ENCODE measurements at places on chromosomes 13 and 19. TPM values are rescaled to one million over a fixed set of nuclear protein-coding genes. Genes with fewer than 3 reads are reported as not detected.

Gene KRTDAP
- total RNA-seq = not detected

Gene ZNF541
- 0.37 TPM for total RNA-seq

Gene NR2F6
- total RNA-seq = 33.1 TPM

Gene GPR12
- 0.09 TPM for total RNA-seq

Gene ZNF345
- total RNA-seq = 3.4 TPM

Gene DPP9
- total RNA-seq = 25.3 TPM

Gene PALM
- total RNA-seq = 44.6 TPM

Gene CYP4F2
- total RNA-seq = not detected

Gene SBNO2
- total RNA-seq = 79.3 TPM

DNA sequence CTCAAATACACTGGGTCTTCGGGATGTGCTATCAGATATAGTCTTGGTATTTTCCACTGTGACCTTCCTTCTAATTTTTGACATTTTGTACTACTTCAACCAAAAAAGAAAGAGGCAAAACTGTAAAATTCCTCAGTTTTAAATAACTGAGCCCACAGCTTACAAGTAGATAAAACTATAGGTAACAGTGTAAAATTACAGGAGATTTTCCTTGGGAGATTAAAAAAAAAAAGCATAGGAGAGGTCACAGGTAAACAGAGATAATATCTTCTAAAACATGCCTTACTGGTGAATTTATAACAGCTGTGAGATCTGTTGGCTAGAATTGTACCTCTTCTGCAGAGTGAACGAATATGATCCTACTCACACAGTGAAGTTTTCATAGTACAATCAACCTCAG is 7.1 kb downstream of the ZC3H13 start:
- DNase-seq = no peak

GRCh38 chr13:74560325-74560724 is 426.1 kb upstream of the KLF12 start:
- DNase-seq = no peak

- DNase-seq = no peak
These were observed 102.1 kb downstream of the IRS2 start for GRCh38 chr13:109684084-109684823.

DNA sequence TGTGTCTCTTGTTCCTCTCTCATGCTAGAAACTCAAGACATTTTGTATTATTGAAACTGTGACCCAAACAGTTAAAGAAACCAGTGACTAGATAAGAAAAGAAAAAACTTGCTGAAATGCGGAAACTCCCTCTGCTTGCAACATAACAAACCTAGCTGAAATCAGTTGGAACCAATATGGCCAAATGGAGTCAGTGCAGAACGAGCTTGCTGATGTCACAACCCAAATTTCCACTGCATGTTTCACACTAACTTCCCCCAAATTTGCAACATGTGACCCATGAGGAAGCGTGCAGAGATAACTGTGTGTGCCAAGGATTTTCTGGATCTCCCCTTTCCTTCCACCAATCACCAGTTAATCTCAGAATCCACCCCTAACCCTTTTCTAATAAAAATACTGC is 208.0 kb downstream of the DLEU7 start:
- DNase-seq = no peak

- no peak for DNase-seq
These were observed 4.0 kb upstream of the FLT3LG start for GRCh38 chr19:49469828-49470614.

GRCh38 chr13:29454931-29455481 is 140.5 kb downstream of the SLC7A1 start:
- DNase-seq = no peak

DNA sequence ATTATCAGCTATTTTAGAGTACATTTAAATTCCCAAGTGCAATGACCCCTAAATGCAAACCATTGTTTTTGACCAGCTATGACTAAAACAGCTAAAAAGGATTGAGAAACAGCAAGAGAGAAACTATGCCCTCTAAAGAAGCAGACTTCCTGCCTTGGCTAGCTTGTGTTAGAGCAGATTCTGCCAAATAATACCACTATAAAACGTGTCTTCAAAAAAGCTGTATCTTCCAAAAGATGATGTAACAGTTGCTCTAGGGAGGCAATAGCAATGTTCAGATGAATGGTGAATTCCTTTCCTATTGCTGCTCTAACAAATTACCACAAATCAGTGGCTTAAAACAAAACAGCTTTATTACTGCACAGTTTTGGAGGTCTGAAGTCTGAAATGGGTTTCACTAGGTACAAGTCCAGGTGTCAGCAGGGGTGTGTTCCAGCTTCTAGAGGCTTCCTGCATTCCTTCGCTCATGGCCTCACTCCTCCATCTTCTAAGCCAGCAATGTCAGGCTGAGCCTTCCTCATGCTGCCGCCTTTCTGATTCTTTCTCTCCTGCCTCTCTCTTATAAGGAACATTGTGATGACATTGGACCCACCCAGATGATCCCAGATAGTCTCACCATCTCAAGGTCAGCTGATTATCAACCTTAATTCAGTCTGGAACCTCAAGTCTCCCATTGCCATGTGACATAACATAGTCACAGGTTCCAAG is 84.5 kb downstream of the LRRC63 start:
- no peak for DNase-seq

- no peak for DNase-seq
These were observed 55.7 kb downstream of the DACH1 start for GRCh38 chr13:71811344-71811743.

- DNase-seq = no peak
These were observed 4.8 kb downstream of the F2RL3 start for GRCh38 chr19:16893686-16893989.

- DNase-seq = no peak
These were observed 318.2 kb downstream of the MYO16 start for GRCh38 chr13:108947551-108948030.

GRCh38 chr13:46342538-46342937 is 44.5 kb downstream of the RUBCNL start:
- no peak for DNase-seq

- DNase-seq = no peak
These were observed 3.8 kb downstream of the HSPBP1 start for GRCh38 chr19:55275851-55276719.

GRCh38 chr19:19514215-19514657 is 1.1 kb downstream of the TSSK6 start:
- no peak for DNase-seq

DNA sequence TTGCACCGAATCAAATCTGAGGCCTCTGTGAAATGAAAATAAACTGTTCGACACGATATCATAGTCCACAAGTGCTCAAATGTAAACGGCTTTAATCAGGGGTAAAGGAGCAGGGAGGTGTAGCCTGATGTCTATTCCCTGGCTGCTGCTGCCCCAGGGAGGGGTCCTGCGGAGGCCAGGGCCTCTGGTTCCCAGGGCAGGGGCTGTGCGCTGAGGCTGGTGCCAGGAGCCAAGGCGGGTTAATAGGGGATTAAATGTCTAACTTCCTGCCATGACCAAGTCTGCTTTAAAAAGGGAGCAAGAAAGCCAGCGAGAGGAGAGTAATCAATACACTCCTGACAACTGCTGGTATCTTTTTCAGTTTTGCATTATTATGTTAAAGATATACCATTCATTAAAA is 59.4 kb downstream of the ZNF536 start:
- no peak for DNase-seq

- no peak for DNase-seq
These were observed 38.9 kb upstream of the KATNAL1 start for GRCh38 chr13:30346153-30346788.

GRCh38 chr19:13093407-13094105 is 9.1 kb downstream of the LYL1 start:
- no peak for DNase-seq

DNA sequence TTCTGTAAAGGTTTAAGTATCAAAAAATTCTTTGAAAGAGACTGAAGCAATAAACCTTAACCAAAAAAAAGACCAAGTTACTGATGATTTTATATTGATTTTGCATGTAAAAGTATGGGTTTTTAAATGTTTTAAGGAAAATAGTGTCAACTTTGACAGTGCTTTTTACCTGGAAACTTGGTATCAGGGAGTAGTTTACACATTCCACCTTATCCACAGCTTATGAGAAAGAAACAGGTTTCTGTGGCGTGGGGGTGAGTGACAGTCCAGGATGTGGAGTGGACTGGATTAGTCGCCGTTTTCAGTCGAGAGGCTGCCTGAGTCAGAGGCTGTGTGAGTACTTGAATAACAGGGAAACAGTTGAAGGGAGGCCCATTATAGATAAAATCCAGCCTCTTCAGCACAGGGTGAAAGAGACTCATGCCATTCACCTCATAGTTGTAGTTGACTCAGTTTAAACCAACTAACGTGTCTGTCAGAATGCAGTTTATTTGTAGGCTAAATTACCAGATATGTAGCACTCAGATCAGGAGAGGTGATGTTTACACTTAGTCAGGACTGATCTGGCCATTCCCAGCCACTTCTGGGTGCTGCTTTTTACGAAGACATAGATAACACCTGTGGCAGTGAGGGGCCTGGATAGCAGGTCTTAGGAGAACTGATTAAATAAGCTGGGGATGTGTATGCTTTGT is 595 bp upstream of the GPR183 start:
- no peak for DNase-seq

GRCh38 chr13:22789916-22790315 is 390.9 kb upstream of the SGCG start:
- DNase-seq = no peak

DNA sequence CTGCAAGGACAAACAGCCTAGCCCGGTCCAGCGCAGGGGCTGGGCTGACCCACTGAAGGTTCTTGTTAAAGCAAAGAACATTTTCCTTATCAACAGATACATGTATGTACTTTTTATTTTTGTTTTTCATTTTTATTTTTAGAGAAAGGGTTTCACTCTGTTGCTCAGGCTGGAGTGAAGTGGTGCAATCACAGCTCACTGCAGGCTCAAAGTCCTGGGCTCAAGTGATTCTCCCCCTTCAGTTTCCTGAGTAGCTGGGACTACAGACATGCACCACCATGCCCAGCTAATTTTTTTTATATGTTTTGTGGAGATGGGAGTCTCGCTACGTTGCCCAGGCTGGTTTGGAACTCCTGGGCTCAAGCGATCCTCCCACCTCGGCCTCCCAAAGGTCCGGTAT is 47.9 kb downstream of the CEBPG start:
- DNase-seq = no peak

GRCh38 chr19:42465827-42466280 is 23.1 kb upstream of the CXCL17 start:
- no peak for DNase-seq

GRCh38 chr13:51865838-51866237 is 4.1 kb downstream of the CCDC70 start:
- no peak for DNase-seq

DNA sequence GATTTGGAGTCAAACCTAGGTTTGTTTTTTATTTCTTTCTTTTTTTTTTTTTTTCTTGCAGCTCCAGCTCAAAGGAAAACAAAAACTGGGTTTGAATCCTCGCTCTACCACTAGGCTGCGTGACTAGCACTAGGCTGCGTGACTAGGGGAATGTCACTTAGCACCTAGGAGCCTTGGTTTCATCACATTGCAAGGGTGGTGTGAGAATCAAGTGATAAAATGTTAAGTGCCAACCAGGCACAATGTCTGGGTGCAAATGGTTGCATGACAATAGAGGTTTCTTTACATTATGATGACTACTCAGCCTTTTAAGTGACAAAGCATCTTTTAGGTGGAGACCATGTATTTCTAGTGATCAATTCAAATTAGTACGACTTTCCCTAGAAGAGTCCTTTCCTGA is 27.9 kb downstream of the RCBTB2 start:
- DNase-seq = no peak

DNA sequence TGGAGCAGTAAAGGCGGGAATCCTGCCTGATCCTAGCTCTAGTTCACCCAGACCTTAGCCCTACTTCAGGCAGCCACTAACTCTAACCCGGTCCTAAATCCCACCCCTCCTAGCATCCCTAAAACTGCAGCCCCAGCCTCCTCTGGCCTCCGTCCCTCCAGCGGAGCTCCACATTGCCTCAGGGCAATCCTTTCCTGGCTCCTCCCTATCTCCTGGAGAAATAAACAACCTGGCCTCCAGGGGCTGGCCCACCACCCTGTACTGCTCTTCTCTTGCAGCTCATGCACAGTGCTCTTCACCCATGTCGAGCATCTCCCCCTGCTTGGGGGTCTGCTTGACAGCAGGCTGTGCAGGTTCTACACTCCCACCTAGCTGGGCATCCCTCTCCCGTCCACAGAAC is 6.7 kb downstream of the POU2F2 start:
- no peak for DNase-seq

Data from omental fat pad (tissue), 4 donors.